B cell (primary cell): ENCODE measurements at places on chromosomes 6 and 20. TPM values are rescaled to one million over a fixed set of nuclear protein-coding genes. Genes with fewer than 3 reads are reported as not detected.

GRCh38 chr20:46260480-46260879 is 47.8 kb downstream of the CDH22 start:
- no peak for DNase-seq

DNA sequence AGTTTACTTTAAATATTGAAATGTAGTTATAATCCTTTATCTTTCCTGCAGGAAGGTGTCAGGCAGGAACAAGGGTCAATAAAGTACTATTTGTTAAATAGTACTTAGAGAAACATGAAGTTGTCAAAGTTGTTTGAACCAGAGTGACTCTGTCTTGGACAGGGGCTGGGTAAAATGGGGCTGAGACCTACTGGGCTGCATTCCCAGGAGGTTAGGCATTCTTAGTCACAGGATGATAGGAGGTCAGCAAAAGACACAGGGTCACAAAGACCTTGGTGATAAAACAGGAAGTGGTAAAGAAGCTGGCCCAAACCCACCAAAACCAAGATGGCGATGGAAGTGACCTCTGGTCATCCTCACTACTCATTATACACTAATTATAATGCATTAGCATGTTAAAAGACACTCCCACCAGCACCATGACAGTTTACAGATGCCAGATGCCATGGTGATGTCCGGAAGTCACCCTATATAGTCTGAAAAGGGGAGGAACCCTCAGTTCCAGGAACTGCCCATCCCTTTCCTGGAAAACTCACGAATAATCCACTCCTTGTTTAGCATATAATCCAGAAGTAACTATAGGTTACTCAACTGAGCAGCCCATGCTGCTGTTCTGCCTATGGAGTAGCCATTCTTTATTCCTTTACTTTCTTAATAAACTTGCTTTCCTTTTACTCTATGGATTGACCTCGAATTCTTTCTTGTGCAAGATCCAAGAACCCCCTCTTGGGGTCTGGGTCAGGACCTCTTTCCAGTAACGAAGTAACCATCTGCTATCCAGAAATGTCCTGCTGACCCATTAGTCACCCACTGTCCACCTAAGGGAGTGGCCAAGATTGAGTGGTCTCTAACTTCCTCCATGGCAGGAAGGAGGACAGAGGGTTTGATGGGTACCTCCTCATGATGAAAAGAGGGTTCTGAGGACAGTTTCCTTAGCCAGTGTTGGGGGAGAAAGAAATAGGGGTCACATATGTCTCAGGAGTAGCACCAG is 19.6 kb downstream of the SLC22A2 start:
- DNase-seq: no peak

GRCh38 chr6:77926198-77926751 is 273.4 kb downstream of the MEI4 start:
- no peak for DNase-seq

DNA sequence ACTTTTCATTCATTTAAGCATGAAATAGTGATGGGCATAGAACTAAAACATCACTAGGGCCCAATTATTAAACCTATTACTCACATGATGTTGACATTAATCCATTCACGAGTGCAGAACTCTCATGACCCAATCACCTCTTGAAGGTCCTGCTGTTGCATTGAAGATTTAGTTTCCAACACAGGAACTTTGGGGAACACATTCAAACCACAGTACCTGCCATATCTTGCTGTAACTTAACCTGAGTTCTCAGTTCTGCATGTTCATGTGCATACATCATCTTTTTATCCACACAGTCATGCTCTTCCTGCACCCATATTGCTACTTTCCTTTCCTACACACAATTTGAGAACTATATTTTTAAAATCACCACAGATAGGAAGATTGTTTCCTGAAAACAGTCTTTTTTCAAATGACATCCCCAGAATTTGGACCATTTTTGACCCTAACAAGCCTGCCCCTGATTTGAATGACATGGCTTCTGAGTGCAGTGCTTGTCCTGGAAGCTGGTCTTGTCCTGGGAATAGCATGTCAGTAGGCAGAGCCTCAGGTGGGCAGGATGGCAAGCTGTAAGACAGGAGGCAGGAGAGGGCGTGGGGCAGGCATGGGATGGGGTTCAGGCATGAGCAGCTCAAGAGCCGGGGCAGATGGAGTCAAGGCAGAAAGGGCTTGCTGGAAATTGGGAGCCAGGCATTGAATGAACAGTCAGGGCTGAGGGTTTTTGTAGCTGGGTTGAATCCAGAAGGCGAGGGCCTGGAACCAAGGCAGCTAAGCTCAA is 49.2 kb upstream of the FOXC1 start:
- DNase-seq: no peak

GRCh38 chr6:154488802-154489437 is 21.6 kb downstream of the CNKSR3 start:
- DNase-seq: no peak

GRCh38 chr6:4670290-4670689 is 105.9 kb upstream of the CDYL start:
- DNase-seq: no peak

GRCh38 chr6:25137916-25138232 is 141.3 kb upstream of the CARMIL1 start:
- no peak for DNase-seq

DNA sequence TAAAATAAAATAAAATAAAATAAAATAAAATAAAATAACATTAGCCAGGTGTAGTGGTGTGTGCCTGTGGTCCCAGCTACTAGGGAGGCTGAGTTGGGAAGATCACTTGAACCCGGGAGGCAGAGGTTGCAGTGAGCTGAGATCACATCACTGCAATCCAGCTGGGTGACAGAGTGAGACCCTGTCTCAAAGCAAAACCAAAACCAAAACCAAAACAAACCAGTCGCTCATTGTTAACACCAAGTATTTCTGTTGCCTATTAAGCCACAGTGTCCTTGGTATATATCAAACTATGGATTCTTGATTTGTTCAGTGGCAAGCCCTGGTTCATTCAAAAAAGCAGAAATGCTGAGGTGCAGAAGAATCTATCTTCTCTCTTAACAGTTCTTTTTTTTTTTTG is 65.7 kb downstream of the PYGB start:
- no peak for DNase-seq

GRCh38 chr6:109984410-109984809 is 6.3 kb downstream of the GPR6 start:
- no peak for DNase-seq

GRCh38 chr6:75334266-75335040 is 49.9 kb upstream of the TMEM30A start:
- DNase-seq: no peak

- no peak for DNase-seq
Measured at GRCh38 chr20:46828471-46828870, 66.2 kb upstream of the EYA2 start.

- DNase-seq: peak; percentile 74
Measured at GRCh38 chr6:158707821-158708195, 58.0 kb downstream of the SYTL3 start.

GRCh38 chr6:148235446-148235845 is 107.2 kb upstream of the SASH1 start:
- no peak for DNase-seq

DNA sequence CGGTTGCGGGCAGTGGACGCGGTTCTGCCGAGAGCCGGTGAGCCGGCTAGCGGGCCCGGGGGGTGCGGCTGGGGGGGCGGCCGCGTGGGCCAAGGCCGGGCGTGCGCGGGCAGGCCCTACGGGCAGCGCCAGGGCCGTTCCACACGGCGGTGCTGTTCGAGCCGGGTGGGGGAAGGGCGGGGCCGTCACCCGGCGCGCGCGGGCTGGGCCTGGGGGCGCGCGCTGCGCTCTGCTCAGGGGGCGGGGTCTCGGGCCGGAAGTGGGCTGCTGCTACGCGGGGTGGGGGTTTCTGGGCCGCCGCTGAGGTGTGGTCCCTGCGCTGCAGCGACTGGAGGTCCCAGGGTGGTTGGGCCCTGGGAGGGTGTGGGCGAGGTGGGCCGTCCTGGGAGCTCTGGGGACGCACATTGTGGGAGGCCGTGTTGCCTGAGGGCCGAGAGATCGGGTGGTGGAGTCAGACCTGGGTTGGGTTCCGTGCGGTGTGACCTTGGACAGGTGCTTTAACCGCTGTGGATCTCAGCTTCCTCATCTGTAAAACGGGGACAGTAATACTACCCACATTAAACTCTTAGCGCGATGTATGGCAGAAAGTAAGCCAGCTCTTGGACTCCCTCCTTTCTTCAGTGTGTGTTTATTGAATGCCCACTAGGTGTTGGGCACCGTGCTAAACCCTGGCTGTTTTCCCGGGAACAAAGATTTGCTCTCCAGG is 391 bp downstream of the MAPRE1 start:
- DNase-seq: peak; percentile 93

DNA sequence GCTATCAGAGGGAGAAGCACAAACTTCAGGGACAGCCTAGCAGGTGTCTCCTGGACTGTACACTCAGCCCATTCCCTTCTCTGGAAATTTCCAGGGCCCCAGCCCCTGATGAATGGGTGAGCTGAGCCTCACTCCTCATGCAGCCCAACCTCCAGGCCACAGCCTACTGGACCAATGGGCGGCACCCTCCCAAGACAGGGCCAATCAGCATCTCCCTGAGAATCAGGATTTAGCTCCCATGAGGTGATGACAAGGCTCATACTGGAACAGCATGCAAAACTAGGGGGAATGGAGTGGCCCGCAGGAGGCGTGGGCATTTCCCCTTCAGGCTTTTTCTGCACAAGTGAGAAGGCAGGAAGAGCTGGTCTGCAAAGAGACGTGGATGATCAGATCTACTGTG is 29.0 kb downstream of the NFATC2 start:
- DNase-seq: no peak

DNA sequence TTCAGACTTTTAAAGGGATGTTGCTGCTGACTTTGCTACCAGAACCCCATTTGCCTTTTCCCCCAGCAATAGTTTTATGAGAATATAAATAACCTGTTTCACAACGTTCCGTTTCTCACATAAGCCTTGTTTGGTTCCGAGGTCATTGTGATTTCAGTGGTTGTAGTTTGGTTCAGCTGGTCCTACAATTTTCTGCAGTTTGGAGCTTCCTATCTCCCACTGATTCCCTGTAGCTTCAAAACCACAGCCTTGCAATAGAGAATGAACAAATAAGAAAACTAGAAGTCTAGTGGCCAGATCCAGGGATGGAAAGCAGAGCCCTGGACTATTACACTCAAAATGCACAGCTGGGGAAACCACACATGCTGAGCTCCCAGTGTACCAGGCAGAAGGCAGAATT is 24.1 kb upstream of the SH3BGRL2 start:
- no peak for DNase-seq

DNA sequence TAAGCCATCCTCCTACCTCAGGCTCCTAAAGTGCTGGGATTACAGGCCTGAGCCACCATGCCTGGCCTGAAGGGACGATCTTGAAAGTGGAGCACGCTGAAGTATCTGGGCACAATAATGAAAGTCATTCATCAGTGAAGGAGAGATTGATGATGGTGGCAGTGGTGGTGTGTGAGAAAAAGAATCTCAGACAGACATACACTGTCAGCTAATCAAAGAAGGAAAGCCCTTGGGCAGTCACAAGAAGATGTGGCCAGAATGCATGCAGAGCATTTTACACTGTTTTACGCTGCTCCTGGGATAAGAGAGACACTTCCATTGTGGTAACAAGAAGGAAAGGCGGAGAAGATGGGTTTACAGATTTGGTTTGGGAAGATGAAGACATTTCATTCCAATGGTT is 20.4 kb upstream of the BMP6 start:
- no peak for DNase-seq

- DNase-seq: no peak
Measured at GRCh38 chr20:4873396-4873795, 127.9 kb downstream of the SLC23A2 start.

GRCh38 chr20:49323622-49324238 is 45.9 kb upstream of the ZNFX1 start:
- peak; percentile 25 for DNase-seq

DNA sequence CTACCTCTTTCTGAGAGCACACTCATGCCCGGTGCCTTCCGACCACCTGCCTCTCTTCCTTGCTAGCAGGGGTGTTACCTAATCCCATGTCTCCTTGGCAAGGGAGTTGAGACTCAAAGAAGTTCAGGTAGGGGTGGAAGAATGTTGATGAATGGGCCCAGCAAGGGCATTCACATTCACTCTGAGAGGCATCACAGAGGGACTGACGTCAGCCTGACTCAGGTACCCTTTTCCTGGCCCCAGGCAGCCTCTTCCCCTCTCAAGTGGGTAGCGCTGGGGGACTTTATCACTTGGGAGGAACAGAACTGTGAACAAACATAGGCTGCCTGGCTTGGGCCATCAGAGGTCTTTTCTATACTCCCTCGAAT is 35.3 kb downstream of the HM13 start:
- no peak for DNase-seq

GRCh38 chr6:38171997-38172738 is 352.6 kb downstream of the ZFAND3 start:
- DNase-seq: no peak

GRCh38 chr6:93621442-93621841 is 202.1 kb upstream of the EPHA7 start:
- DNase-seq: no peak

- DNase-seq: no peak
Measured at GRCh38 chr6:102848796-102849195, 1455.3 kb downstream of the GRIK2 start.

DNA sequence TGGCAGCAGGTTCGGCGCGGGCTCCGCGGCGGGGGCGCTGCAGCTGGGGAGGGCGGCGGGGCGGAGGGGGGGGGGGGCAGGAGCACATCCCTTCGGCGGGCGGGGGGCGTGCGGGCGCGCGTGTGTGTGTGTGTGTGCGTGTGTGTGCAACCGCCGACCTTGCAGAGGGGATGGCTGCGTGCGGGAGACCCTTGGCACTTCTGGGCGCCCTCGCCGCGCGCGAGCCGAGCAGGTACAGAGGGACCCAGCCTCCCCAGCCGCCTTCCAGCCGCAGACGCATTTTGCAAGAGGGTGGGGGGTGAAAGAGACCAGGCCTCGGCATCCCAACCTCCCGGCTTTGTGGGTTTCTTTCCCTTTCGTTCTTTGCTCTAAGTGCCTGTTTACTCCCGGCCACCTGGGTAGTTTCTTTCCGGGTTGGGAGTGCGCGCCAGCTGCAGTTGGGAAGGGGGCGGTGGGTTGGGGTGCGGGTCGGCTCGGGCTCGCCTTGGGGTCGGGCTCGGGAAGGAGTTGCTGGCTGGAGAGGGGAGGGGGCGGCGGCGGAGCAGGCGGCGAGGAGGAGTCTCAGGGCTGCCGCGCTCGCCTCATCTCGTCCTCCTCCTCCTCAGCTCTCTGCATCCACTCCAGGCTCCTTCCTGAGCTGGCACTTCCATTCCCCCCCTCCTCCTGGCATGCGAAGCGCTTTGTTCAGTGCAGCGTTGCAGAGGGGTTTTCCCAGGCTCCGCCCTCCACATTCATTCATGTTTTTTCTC is 620 bp downstream of the HIVEP1 start:
- peak; percentile 87 for DNase-seq

DNA sequence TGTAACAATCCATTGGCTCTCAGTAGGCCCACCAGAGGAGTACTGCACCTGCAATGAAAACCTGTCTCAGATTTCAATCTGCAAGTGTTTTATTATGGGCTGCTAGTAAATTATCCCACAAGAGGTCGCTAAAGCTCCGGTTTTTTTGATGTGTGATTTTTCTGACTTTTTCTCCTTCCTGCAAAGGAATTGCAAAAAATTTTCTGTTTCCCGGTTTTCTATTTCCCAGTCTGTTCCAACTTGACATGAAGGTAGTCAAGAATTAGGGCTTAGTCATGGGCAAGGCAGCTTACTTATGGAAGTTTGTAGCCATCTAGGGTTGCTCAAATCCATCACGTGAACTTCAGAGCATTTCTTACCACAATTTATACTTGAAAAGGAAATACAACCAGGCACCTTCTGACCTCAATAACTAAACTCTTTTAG is 38.5 kb upstream of the AHI1 start:
- peak; percentile 42 for DNase-seq

The AKIRIN2 gene
- 105 and 108 TPM in 2 replicates for total RNA-seq

The MLIP gene
- not detected in 2 replicates for total RNA-seq

The FUT9 gene
- not detected in 2 replicates for total RNA-seq

The DNPH1 gene
- total RNA-seq: 25.8 and 29.0 TPM in 2 replicates

The TP53TG5 gene
- total RNA-seq: not detected in 2 replicates

The KIF25 gene
- total RNA-seq: not detected in 2 replicates

The OPN5 gene
- total RNA-seq: not detected in 2 replicates

The ASIP gene
- total RNA-seq: not detected in 2 replicates
